ENCODE measurements at places on chromosomes 1 and 21.

GRCh38 chr1:49234988-49235387, 458.3 kb upstream of the BEND5 start:
- DNase-seq = no peak

- no peak for DNase-seq
Measured at GRCh38 chr1:203147376-203147775, 19.9 kb downstream of the ADORA1 start.

- no peak for DNase-seq
Measured at GRCh38 chr1:231807541-231807940, 181.0 kb downstream of the DISC1 start.

DNA sequence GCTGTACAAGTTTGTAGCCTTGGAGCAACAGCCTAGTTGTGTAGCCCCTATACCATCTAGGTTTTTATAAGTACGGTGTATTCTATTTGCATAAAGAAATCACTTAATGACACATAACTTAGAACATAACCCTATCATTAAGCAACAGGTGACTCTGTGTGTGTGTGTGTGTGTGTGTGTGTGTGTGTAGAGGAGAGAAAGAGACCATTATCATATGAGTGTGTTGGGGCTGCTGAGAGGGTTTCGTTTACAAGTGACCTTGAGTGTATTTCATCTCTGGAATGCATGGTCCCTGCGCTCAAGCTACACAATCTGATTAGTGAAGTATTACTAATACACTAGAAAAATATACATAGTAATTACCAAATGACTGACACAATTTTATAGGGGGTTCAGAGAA, 115.1 kb downstream of the RABGAP1L start:
- no peak for DNase-seq

DNA sequence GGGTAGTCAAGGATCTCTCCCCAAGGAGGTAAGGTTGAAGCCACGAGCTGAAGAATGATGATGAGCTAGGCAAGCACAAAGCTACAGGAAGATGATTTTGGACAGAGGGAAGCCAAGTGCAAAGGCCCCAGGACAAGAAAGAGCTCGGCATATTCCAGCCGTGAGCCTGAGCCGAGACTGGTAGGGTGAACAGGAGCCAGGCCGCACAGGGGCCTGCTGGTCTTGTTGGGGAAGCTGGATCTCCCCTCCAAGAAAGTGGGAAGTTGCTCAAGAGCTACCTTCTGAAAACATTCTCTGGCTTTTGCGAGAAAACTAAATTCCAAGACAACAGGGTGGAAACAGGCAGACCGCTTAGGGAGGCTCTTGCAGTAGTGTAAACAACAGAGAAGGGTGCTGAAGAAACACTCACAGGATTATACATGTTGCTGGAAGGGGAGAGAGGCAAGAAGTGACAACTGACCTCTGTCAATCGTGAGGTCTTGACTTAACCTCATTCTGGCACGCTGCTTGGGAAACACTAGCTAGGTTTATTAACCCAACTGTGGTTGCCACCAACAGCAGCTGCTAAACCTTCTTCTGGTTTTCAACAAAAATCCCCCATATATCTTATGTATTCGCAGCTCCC, 625.2 kb downstream of the SMYD3 start:
- DNase-seq = no peak

- DNase-seq = no peak
Measured at GRCh38 chr1:198416296-198416695, 124.2 kb downstream of the ATP6V1G3 start.

DNA sequence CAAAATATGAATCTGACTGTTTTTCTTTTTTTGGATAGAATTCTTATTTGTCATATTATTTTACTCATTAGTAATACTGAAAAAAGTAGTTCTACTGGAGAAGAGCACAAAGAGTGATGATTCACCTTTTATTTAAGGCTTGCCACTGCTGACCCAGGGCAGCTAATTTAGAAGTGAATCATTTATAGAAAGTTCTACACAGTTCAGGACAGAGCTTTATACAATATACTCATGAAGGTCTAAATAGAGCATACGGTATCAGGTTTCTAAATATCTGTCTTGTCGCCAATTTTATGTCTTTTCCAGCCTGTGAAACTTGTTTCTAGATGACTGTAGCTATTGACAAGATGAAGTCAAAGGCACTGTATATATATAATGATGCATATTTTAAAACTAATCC, 25.0 kb downstream of the GIPC2 start:
- no peak for DNase-seq

DNA sequence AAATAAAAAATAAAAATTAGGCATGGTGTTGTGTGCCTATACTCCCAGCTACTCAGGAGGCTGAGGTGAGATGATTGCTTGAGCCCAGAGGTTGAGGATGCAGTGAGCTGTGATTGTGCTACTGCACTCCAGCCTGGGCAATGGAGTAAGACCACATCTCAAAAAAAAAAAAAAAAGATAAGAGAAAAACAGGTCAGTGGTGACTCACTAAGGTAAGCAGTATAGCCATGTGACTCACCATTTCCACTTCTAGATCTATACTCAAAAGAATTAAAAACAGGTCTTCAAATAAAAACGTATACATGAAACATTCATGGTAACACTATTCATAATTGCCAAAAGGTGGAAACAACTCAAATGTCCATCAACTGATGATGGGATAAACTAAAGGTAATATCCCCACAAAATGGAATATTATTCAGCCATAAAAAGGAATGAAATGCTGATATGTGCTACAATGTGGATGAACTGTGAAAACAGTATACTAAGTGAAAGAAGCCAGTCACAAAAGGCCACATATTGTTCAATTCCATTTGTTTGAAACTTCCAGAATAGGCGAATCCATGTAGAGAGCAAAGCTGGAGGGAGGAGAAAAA, 75.1 kb downstream of the ZNF281 start:
- DNase-seq = no peak

GRCh38 chr1:7676274-7676945, 94.7 kb upstream of the VAMP3 start:
- DNase-seq = no peak

- DNase-seq = peak; percentile 62
Measured at GRCh38 chr1:30929135-30929889, 20.8 kb upstream of the SDC3 start.

DNA sequence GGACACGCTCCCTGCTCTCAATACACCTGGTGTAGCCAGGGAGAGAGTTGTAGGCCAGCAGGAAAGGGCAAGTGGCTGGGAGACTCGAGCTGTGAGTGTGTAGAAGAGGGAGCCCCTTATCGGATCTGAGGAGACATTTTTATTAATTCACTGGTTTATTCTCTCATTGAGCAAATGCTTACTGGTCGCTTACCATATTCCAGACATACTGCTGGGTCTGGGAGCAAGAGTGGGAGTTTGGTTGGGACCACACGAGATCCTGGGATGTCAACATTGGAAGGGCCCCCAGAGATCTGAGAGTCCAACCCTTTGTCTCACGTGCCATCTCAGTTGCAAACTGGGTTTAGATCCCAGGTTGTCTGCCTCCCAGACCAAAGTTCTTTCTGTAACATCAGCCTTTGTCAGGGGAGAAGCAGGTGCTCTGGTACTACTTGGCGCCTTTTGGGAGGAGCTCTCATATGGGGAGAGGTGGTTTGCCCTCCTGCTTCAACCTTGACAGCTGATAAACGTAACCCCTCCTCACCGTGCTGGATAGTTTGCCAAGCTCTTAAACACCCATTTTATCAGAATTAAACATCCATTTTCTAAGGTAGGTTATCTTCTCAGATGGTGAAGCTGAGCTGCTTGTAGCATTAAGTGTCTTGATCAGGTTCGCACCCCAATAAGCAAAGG, 742 bp downstream of the TMEM222 start:
- DNase-seq = no peak

GRCh38 chr1:52402860-52403240, 1.4 kb downstream of the ORC1 start:
- no peak for DNase-seq

- no peak for DNase-seq
Measured at GRCh38 chr1:101388904-101389546, 152.2 kb downstream of the S1PR1 start.

GRCh38 chr1:151166505-151166956, 587 bp downstream of the SCNM1 start:
- peak; percentile 25 for DNase-seq

GRCh38 chr21:23478381-23478780, 2128.9 kb downstream of the MRPL39 start:
- DNase-seq = no peak

DNA sequence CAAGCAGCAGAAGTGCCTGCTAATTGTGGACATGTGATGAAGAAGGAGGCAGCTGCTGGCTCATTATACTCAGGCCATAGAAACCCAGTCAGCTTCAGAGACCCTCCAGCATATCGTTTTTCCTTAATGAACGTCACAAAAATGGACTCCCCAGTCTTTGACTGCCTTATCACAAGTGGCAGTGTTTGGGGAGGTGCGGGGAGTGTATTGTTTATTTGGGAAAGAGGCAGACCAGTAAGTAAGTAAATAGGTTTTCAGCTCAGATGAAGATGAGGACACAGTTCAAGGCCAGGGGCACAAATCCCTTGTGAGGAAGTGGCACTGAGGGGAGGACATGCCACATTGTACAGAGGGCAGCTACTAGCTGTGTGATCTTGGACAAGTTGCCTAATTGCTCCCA, 43.5 kb upstream of the NRDC start:
- no peak for DNase-seq

GRCh38 chr1:10856176-10856683, 59.8 kb upstream of the CASZ1 start:
- DNase-seq = no peak

DNA sequence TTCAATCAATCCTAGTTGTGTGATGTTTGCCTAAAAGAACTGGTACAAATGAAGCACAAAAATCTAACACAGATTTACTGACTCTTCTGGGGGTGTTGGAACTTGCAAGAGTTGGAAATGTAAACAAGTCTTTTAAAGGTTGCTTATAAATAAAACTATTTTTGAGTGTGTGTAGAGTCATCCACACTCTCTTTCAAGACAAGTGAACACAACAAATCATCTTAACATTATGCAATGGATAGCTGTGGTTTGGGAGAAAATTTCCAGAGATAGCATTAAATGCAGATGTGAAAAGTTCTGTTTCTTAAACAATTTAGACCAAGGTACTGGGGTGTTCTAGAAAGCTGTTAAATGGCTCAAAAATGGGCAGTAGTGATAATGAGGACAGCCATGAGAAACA, 28.7 kb downstream of the C1orf87 start:
- DNase-seq = no peak

DNA sequence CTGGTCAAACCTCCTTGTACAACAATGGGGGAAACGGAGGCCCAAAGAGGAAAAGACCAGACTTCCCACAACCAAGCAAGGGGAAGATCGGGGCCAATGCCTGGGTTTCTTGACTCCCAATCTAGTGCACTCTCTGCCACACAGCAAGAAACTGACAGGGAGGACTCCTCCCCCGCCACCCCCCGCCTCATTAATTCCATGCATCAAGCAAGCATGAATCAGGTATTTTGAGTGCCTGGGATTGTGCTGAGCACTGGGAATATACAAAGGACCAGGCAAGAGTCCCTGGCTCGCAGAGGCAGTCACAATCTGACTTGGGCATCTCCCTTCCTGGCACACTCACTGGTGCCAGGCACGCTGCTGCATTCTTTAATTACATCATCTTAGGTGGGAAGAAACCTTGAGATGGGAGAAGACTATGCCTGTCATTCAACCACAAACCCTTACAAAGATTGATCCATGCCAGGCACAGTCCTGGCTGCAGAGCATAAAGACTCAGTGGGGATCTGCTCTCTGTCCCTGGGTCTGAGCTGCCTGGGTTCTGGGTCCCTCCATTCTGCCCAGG, 4.4 kb upstream of the KCNC4 start:
- no peak for DNase-seq

GRCh38 chr1:91151702-91152101, 129.9 kb upstream of the ZNF644 start:
- peak; percentile 1 for DNase-seq

DNA sequence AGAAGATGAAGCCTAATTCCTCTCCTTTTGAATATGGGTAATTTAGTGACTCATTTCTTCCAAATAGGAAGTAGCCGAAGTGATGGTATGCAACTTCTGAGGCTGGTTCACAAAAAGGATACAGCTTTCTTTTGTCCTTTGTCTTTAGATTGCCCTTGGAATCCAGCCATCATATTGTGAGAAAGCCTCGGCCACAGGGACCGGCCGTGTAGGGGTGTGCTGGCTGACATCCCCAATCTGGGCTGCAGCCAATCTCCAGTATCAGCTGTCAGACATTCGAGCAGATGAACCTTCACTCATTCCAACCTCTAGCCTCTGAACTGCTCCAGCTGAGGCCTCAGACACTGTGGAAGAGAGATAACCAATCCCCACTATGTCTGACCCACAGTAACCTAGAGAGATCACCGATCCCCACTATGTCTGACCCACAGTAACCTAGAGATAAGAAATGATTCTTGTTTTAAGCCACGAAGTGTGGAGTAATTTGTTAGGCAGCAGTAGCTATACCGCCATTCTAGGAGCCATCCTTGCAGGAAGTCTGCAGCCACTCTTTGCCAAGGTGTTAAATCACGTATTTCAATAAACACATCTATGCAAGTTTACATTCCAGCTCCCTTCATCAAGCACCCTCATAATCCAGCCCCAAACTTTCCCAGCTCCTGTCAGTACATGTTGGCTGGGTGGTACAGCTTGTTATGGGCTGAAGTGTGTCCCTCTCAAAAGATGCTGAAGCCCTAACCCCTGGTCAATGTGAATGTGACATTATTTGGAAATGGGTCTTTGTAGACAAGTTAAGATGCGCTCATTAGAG, 2.9 kb upstream of the DIP2A start:
- DNase-seq = peak; percentile 48

- DNase-seq = peak; percentile 23
Measured at GRCh38 chr1:30525971-30526651, 197.3 kb downstream of the MATN1 start.

GRCh38 chr1:202989879-202990278, 17.3 kb upstream of the TMEM183A start:
- peak; percentile 57 for DNase-seq

GRCh38 chr1:91589437-91589836, 88.8 kb downstream of the CDC7 start:
- no peak for DNase-seq

DNA sequence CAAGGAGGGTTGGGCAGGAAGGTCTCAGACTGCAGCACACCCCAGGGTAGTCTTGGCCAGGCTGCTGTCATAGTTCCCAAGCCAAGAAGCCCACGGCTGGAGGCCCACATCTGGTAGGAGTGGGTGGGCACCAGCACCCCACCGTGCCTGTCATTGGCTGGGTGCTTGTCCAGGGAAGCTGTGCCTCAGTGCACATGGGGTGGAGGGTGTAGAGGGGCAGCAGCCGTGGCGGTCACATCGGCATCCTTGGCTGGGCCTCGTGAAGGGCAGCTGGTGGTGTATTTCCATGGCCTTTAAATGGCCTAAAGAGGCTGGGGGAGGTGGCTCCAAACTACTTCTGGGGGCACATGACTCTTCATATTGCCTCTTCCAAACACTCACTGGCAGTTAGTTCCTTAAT, 119.6 kb upstream of the USP24 start:
- DNase-seq = no peak

- no peak for DNase-seq
Measured at GRCh38 chr21:41835711-41836154, 43.4 kb downstream of the PRDM15 start.
